ENCODE measurements at places on chromosomes 1 and 21.

- DNase-seq: no peak
These were observed 75.4 kb downstream of the MDM4 start for GRCh38 chr1:204591473-204592090.

GRCh38 chr1:54114001-54114400 lies 38.8 kb downstream of the CDCP2 start:
- no peak for DNase-seq

DNA sequence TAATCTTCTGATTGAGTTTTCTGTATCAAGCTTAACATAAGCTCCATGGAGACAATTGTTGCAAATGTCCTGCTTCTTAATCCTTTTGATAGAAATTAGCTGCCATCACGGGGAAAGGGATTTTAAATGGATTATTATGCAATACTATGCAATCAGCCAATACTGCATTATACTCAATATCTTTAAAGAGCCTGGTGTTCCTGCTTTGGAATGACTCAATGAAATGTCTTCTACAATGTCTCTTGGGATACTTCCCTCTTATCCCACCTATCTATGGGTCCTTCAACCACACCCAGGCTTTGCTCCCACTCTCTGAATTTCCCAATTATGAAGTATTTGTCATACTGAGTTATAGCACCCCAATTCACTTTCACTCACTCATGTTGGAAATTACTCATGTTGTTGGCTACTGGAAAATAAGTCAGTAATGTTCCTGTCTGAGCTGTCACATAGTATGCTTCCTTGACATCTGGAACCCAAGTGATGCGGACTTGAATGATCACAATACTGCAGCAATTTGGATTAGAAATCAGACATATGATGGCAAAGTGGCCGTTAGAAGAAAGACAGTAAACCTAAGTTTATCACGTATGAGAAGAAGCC lies 85.0 kb downstream of the TPR start:
- no peak for DNase-seq

GRCh38 chr1:151222130-151222529 lies 23.8 kb downstream of the PIP5K1A start:
- DNase-seq: no peak

DNA sequence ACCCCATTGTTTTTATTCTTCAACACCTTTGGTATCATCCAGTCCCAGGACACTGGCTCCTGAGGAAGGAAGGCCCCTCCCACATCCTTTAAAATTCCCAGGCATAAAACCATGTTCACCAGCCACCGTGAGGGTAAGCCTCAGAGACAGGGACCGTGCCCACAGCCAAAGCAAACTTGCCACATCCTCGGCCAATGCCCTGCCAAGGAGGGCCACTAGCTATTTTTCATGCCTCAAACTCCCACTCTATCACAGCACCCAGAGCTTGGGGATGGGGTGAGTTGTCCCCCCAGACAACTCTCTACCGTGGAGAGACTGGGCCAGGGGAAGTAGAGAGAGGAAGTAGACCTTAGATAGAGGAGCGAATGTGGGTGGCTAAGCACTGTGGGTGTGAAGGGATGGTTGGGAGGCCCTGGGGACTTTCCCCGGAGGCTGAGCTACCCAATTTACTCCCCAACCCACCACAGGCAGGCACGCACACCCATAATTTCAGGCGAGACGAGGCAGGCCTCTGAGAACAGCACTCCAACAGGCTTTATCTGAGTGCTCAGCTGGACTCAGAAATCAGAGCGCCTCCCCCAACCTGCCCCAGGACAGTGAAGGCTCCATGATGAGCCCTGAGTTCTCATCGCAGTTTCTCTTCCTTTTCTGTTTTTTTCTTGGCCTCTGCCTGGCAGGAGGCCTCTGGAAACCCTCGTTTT lies 15.9 kb upstream of the BTG2 start:
- no peak for DNase-seq

- no peak for DNase-seq
These were observed 205.6 kb upstream of the KAZN start for GRCh38 chr1:14392859-14393365.

DNA sequence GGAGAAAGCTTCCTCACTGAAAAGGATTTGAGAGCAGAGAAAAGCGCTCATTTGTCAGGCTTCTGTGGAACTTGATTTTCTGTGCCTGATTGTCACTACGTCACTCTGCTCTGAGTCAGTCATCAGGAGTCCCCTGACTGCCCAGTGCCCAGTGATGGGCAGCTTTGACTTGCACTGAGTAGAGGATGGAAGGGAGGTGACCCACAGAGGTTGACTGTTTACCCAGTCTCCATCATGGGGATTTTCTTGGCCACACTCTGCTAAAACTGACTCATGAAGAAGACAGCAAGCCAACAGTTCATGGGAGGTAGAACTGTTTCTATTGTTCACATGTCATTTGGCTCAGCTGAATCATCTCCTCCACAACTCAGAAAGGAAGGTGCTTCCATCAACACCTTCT lies 82.1 kb upstream of the DUSP10 start:
- DNase-seq: no peak

- no peak for DNase-seq
These were observed 8.7 kb upstream of the SLC2A5 start for GRCh38 chr1:9078015-9078751.

DNA sequence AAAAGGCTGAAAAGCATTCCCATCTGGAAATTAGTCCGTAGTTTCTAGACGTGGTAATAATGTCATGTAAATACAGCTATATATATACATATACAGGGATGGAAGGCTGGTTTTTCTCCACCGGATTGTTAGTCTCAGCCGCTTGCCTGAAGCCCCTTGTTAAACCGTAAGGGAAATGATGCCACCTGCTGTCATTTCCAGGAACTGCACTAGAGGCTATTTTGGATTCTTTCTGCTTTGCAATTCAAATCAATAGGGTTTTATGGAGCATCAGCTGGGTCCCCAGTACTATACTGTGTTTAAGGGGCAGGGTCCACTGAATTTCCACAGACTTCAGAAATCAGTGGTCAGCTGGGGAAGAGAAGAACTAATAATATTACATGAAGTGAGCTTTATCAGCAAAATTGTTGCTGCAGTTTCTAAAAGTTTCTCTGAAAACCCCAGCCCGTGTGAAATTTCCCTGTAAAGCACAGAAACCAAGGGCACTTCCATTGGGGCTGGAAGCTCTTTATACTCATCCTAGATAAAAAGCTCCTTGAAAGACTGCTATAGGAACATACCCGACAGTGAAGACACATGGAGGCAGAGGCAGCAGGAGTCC lies 33.8 kb upstream of the MPZL1 start:
- peak; percentile 79 for DNase-seq

DNA sequence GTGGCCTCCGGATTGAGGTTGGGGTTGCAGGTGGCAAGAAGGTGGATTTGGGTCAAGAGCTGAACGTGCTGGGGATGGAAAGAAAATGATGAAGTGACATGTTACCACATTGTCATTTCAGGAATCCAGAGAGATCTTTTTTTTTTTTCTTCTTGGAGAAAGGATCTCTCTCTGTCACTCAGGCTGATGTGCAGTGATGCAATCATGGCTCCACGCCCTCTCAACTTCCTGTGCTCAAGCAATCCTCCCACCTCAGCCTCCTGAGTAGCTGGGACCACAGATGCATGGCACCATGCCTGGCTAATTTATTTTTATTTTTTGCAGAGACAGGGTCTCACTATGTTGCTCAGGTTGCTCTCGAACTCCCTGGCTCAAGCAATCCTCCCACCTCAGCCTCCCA lies 80.6 kb downstream of the GON4L start:
- no peak for DNase-seq

GRCh38 chr1:88330201-88330600 lies 353.9 kb upstream of the PKN2 start:
- no peak for DNase-seq

DNA sequence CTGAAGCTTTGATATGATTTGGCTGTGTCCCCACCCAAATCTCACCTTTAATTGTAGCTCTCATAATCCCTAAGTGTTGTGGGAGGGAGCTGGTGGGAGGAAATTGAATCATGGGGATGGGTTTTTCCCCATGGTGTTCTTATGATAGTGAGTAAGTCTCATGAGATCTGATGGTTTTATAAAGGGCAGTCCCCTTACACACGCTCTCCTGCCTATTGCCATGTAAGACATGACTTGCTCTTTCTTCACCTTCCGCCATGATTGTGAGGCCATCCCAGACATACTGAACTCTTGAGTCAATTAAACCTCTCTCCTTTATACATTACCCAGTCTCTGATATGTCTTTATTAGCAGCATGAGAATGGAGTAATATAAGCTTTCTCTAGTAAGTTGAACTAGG lies 261.9 kb downstream of the HLX start:
- DNase-seq: no peak

DNA sequence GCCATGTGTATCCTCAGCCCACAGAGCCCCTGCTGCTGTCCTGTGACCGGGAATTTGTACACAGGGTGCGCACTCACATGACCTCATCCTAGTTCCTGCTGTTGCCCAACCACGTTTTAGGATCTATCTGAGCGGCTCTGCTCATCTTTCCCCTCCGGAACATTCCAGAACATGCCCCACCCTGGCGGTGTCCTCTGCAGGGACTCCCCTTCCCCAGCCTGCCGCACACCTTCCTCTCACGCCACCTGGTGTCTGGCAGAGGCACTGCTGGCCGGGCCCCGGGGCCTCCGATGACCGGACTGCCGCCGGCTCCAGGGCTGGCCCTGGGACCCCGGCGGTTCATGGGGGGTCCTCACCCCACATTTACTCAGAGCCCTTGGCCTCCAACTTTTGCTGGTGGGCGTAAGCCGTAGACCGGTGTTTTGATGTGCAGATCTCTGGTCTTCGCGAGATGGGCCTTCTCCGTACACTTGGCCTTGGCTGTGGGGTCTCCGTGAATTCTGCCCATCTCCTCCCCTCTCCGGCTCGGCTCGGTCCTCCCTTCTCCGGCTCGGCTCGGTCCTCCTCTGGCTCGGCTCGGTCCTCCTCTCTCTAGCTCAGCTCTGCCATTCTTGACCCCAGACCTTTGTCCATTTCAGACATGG lies 29.5 kb downstream of the ARHGEF16 start:
- DNase-seq: peak; percentile 21

DNA sequence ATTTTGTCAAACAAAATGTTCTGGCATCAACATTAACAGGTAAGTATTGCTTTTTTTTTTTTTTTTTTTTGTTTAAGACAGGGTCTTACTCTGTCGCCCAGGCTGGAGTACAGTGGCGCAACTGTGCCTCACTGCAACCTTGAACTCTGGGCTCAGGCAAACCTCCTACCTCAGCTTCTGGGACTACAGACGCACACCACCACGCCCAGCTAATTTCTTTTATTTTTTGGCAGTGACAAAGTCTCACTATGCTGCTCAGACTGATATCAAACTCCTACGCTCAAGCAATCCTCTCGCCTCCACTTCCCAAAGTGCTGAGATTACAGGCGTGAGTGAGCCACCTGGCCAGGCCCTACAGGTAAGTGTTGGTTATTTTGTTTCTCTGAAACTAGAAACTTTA lies 2.4 kb downstream of the TUT4 start:
- DNase-seq: no peak

GRCh38 chr21:14454016-14455009 lies 71.4 kb upstream of the HSPA13 start:
- no peak for DNase-seq

- no peak for DNase-seq
These were observed 6.0 kb downstream of the COL24A1 start for GRCh38 chr1:86150553-86151055.

DNA sequence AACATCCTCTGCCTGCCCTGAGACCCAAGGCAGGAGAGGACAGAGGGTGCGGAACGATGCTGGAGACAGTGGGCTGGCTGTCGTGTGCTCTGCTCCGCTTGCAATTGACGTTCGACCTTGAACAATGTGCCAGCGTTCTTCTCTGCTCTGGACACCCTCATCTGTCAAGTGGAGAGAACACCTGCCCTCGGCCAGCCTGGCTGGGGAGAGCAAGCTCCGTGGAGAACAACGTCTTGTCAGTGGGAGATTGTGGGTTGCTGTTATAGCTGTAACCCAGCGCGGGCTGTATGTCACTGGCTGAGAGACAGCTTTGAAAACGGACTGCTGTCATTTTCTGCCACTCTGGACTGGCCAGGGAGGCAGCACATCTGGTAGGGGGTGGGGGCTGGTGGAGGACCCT lies 14.7 kb downstream of the KIAA1614 start:
- no peak for DNase-seq

GRCh38 chr1:177600936-177601335 lies 368.9 kb downstream of the SEC16B start:
- no peak for DNase-seq

DNA sequence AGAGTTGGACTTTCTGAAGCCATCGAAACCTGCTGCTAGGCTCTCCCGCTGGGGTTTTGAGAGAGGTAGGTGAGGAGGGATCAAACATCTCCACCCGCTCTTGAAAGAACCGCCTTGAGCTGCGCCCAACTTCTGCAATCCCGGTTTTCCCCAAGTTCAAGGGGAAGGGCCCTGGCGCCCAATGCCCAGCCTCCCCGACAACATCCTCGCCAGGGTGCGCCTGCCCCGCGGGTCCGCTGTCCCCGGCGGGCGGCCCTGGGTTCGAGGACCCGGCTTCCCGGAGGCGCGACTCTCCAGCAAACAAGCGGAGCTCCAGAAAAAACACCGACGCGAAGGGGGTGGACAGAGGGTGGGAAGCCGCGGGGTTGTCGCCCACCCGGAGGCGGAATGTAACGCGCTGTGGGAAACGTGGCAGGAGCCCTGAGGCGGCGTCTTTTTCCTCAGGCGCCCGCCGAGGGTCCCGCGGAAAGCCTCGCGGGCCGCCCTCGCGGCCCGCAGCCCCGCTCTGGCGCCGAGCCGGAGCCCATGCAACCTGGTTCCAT lies 607 bp downstream of the BTG3 start:
- DNase-seq: peak; percentile 13

- DNase-seq: no peak
These were observed 710 bp upstream of the SLC30A1 start for GRCh38 chr1:211579440-211580302.

DNA sequence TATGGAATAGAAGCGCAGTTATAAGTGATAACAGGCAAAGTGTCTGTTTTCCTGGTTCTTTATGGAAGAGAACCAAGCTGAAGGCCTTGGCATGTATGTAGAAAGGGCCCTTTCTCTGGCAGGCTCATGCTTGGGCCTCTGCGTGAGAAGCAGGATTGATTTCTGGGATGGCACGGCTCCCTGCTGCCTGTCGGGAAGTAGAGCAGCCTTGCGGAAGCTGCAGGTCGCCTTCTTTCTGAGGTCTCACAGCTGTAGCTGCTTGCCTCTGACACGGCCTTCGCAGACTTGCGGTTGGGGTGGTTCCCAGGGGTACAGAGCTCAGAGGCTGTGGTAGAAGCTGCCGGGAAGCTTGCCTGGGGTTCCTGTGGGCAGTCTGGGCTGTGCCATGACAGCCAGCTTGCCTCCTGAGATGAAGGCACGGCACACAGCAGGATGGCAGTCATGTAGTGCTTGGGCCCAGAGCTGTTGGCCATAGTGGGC lies 39.4 kb downstream of the TRAPPC10 start:
- no peak for DNase-seq

DNA sequence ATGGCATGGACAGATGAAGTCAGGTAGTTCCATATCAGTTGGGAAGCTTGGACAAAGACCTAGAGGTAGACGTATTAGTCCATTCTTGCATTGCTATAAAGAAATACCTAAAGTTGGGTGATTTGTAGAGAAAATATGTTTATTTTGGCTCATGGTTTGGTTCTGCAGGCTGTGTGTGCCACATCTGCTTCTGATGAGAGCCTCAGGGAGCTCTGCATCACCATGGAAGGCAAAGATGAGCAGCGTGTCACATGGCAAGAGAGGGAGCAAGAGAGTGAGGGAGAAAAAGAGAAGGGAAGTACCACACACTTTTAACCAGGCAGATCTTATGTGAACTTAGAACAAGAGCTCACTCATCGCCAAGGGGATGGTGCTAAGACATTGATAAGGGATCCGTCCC lies 9.0 kb downstream of the TSACC start:
- DNase-seq: no peak
